ENCODE measurements at places on chromosomes 4 and X. TPM values are rescaled to one million over a fixed set of nuclear protein-coding genes. Genes with fewer than 3 reads are reported as not detected.

The FDCSP gene
- not detected for total RNA-seq

The POU4F2 gene
- not detected for total RNA-seq

The CPEB2 gene
- 3.6 TPM for total RNA-seq

The TKTL2 gene
- not detected for total RNA-seq

The DAPP1 gene
- 0.09 TPM for total RNA-seq

The ANOS1 gene
- total RNA-seq, result under 0.01 TPM

The MAOA gene
- 4.8 TPM for total RNA-seq

The ITM2A gene
- 0.14 TPM for total RNA-seq

The ZNF630 gene
- total RNA-seq, result 2.1 TPM

The ZCCHC18 gene
- 0.57 TPM for total RNA-seq

The FOXP3 gene
- total RNA-seq, result not detected

The MAMLD1 gene
- 0.85 TPM for total RNA-seq

The UGT2B11 gene
- total RNA-seq, result not detected

The PI4K2B gene
- total RNA-seq, result 17.1 TPM

The PLAC8 gene
- total RNA-seq, result under 0.01 TPM

The NXF2B gene
- total RNA-seq, result not detected

The TEX13C gene
- not detected for total RNA-seq

The FGF5 gene
- total RNA-seq, result 2.3 TPM

The HSFX3 gene
- total RNA-seq, result not detected

The SSX2B gene
- not detected for total RNA-seq

The FAM236D gene
- not detected for total RNA-seq

The AMBN gene
- not detected for total RNA-seq

The SUPT20HL1 gene
- 0.14 TPM for total RNA-seq

The ZC4H2 gene
- 2.7 TPM for total RNA-seq

The MAP9 gene
- total RNA-seq, result 8.7 TPM

The CT45A1 gene
- not detected for total RNA-seq

The EPHA5 gene
- 19.0 TPM for total RNA-seq

The SPANXC gene
- total RNA-seq, result not detected

The COL4A5 gene
- 102 TPM for total RNA-seq

The SOX3 gene
- total RNA-seq, result not detected

The ACOX3 gene
- total RNA-seq, result 27.7 TPM

The CXCL11 gene
- 0.14 TPM for total RNA-seq

The VCX2 gene
- total RNA-seq, result not detected

The VCX3A gene
- total RNA-seq, result not detected

The SPANXA1 gene
- total RNA-seq, result 0.28 TPM

The GPR173 gene
- total RNA-seq, result 1.6 TPM

The GATA1 gene
- total RNA-seq, result not detected

The DOK7 gene
- not detected for total RNA-seq

The P2RY10 gene
- not detected for total RNA-seq

The TMPRSS11A gene
- not detected for total RNA-seq

The TLR10 gene
- not detected for total RNA-seq

The ADH4 gene
- not detected for total RNA-seq

The SLC49A3 gene
- total RNA-seq, result 2.7 TPM

The SOD3 gene
- total RNA-seq, result 12.2 TPM

The XAGE5 gene
- total RNA-seq, result not detected

The NCAPG gene
- 2.6 TPM for total RNA-seq

The PDGFC gene
- total RNA-seq, result 31.6 TPM

The NHSL2 gene
- total RNA-seq, result 0.28 TPM
